Effector memory CD8-positive, alpha-beta T cell (primary cell): ENCODE measurements at places on chromosomes 4 and X.
A peak's percentile ranks its signal among the peaks of the same experiment; 100 is the strongest.

GRCh38 chr4:128862608-128863311, 53.3 kb downstream of the JADE1 start:
- H3K36me3 ChIP-seq, result peaks cover 48% of the 10 kb centered on the region
- peaks cover 29% of the 10 kb centered on the region for H3K4me1 ChIP-seq
- no peaks in the 10 kb centered on the region for H3K27me3 ChIP-seq

DNA sequence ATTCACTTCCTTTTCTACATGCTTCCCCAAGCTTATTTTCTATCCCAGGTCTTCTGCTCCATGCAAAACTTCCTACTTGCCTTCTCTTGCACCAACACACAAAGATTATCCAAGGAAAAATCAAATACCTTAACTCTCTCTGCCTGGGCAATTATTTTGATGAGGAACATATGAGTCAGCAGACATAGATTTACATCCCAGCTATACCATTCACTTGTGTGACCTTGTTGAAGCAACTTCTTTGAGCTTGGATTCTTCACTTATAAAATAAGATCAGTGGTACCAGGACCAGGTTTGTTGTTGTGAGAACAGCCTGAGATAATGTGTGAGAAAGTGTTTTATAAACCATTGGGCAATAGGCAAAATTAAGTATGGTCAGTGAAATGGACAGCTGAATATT, 39.1 kb upstream of the TMEM192 start:
- DNase-seq, result no peak
- no peaks in the 10 kb centered on the region for H3K4me1 ChIP-seq
- H3K36me3 ChIP-seq, result no peaks in the 10 kb centered on the region
- peaks cover 68% of the 10 kb centered on the region for H3K27me3 ChIP-seq
- H3K4me3 ChIP-seq, result no peak overlapping the region

GRCh38 chr4:188437535-188437934, 298.3 kb downstream of the TRIML1 start:
- no peaks in the 10 kb centered on the region for H3K36me3 ChIP-seq
- H3K4me1 ChIP-seq, result no peaks in the 10 kb centered on the region
- DNase-seq, result no peak
- no peak overlapping the region for H3K4me3 ChIP-seq
- H3K27me3 ChIP-seq, result no peaks in the 10 kb centered on the region

GRCh38 chr4:118941799-118942198, 53.1 kb downstream of the SYNPO2 start:
- no peaks in the 10 kb centered on the region for H3K36me3 ChIP-seq
- peaks cover 23% of the 10 kb centered on the region for H3K27me3 ChIP-seq
- no peak overlapping the region for H3K4me3 ChIP-seq
- H3K27ac ChIP-seq, result no peak overlapping the region
- no peak for DNase-seq
- H3K4me1 ChIP-seq, result no peaks in the 10 kb centered on the region

DNA sequence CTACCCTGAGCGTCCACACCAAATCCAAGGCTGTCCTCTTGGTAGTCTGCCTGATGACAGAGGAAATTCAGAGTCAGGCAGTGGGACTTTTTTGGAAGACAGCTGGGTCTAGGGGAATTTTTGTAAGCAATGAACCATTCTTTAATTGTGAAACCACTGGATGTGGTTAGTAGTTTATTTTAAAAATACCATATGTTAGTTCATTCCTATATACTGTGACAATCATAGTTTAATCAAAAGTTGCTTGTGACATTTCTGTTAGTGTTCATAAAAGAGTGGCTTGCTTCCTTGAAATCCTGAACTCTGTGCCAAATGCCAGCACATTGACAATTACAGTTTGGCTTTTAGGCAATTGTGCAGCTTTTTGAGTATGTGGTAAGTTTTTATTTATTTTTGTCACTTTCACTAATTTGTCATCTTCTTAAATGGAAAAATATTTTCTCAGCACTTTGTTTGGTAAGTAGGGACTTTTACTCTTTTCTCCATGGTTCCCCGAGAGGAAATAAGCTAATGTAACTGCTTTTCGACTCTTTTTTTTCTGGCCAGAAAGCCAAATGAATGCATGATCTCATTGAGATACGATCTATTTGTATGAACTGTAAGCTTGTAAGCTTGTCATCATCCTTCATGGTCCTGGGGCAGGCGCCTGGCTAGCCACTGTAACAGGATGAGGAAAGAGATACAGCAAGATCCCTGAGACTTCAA, 72.6 kb upstream of the SLC4A4 start:
- no peak overlapping the region for H3K4me3 ChIP-seq
- no peak for DNase-seq
- no peaks in the 10 kb centered on the region for H3K27me3 ChIP-seq
- peaks cover 10% of the 10 kb centered on the region for H3K4me1 ChIP-seq
- peaks cover 4% of the 10 kb centered on the region for H3K36me3 ChIP-seq

GRCh38 chr4:106762666-106763443, 273.3 kb downstream of the DKK2 start:
- no peaks in the 10 kb centered on the region for H3K4me1 ChIP-seq
- H3K27me3 ChIP-seq, result no peaks in the 10 kb centered on the region
- no peak overlapping the region for H3K27ac ChIP-seq
- DNase-seq, result no peak
- no peak overlapping the region for H3K4me3 ChIP-seq
- H3K36me3 ChIP-seq, result no peaks in the 10 kb centered on the region

- H3K36me3 ChIP-seq, result peaks cover 2% of the 10 kb centered on the region
- H3K27me3 ChIP-seq, result no peaks in the 10 kb centered on the region
- H3K4me3 ChIP-seq, result no peak overlapping the region
- H3K27ac ChIP-seq, result no peak overlapping the region
- H3K4me1 ChIP-seq, result peaks cover 14% of the 10 kb centered on the region
Observed at GRCh38 chr4:52619591-52619931, 39.5 kb downstream of the USP46 start.

DNA sequence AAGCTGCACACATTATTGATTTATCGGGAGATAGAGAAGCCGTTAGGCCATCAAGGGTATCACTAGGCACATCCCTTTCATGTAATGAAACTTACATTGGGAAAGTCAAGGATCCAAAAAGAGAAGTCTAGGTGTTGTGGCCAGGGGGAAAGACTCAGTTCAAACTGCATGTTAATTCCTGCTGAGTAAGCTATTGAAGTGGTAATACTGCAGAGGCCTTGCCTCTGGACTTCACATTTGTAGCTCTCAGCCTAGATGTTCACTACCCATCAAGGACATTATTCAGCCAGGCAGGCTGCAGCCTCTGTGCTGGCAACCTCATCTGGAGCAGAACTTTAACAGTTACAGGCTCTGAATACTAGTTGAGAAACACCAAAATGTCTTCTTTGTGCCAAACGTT, 2094.5 kb upstream of the AGA start:
- no peak overlapping the region for H3K27ac ChIP-seq
- no peak for DNase-seq
- no peaks in the 10 kb centered on the region for H3K36me3 ChIP-seq
- no peaks in the 10 kb centered on the region for H3K27me3 ChIP-seq
- no peak overlapping the region for H3K4me3 ChIP-seq

GRCh38 chrX:23797371-23798128, 14.6 kb downstream of the SAT1 start:
- no peak overlapping the region for H3K27ac ChIP-seq
- no peak overlapping the region for H3K4me3 ChIP-seq
- no peak for DNase-seq

- H3K36me3 ChIP-seq, result no peaks in the 10 kb centered on the region
- no peak overlapping the region for H3K4me3 ChIP-seq
Observed at GRCh38 chrX:68049466-68049865, 383.8 kb downstream of the OPHN1 start.

DNA sequence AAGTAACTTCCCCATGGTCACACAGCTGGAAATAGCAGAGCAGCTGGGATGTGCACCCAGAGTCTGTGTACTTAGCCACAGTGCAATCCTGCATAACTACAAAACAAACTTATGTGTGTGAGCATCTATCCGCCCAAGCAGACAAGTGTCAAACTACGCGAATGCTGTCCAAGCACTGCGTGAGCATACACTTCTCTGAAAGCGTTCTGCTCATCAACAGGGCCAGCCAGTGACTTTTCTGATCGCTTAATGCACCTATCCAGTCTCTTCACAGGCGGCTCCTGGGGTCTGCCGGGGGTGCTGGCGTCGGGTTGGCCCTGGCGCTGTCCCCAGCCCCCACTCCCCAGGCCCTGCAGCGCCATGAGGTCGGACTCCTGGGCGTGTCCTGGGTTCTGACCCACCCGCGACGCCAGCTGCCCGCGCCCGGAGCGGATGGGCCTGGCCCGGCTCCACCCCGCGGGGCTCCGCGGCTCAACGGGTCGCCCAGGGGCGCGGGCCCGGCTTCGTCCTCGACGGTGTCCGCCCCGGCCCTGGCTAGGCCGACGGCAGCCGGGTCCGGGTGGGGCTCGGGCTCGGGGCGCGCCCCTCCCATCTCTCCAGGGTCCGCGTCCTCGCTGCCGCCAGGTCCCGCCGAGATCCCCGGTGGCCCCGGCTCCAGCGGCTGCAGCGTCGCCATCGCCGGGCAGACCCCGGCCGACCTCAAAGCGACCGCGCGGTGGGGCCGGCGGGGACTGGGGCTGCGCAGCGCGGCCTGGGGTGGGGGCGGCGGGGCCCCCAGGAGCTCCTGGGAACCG, 1.3 kb upstream of the ZNF141 start:
- peak overlapping the region; percentile 96 for H3K4me3 ChIP-seq
- H3K4me1 ChIP-seq, result peaks cover 23% of the 10 kb centered on the region
- no peak for DNase-seq
- peak overlapping the region; percentile 96 for H3K27ac ChIP-seq
- no peaks in the 10 kb centered on the region for H3K27me3 ChIP-seq

DNA sequence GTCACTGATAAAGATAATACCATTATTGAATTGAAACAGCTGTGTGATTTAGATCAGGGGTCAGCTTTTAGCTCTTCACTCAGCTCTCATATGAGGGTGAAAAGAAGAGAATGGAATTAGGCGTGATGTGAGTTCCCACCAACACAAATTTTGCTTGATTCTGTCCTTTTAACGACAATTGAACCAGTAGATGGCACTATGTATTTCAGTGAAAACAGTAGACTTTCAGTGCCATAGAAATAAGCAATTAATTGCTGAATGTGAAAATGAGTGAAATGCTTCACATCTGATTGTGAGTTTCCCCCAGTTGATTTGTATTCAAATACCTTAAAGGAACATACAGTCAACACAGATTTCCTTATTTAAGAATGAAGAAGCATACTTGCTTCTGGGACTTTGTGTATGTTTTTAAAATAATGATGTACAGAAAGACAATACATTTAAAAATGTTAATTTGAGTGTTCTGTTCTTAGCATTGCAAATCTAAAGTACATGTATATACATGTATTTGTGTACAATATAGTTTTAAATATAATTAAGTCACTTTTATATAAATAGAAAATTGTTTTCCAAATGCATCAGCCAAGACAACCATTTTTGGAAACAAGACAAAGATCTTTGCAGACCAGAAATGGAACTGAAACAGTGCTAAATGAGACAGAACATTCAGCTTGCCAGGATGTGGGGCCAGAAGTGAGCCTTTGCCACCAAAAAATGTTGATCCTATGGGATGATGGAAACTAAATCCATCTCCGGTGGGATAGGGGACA, 178.8 kb downstream of the SNCA start:
- no peak for DNase-seq
- no peak overlapping the region for H3K27ac ChIP-seq
- no peaks in the 10 kb centered on the region for H3K36me3 ChIP-seq
- H3K4me3 ChIP-seq, result no peak overlapping the region
- peaks cover 5% of the 10 kb centered on the region for H3K27me3 ChIP-seq

DNA sequence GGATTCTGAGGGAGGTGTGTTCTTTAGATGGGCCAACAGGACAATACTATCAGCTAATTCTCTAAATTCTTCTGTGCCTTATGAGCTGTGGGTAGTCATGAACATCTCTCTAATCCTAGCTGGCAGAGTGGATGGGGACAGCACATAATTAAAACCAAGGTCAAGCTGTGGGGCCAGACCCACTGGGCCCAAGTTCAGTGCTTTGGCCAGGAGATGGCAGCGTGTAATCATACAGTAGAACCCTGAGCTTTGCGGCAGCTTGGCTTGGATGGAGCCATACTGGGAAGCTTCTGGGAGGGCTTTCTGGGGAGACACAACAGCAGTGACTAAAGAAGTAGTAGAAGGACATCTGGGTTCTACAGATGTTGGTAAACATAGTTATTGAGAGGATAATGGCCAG, 140.3 kb upstream of the CXCL13 start:
- no peaks in the 10 kb centered on the region for H3K4me1 ChIP-seq
- no peak overlapping the region for H3K4me3 ChIP-seq
- no peaks in the 10 kb centered on the region for H3K36me3 ChIP-seq
- no peak for DNase-seq
- H3K27me3 ChIP-seq, result peaks cover 19% of the 10 kb centered on the region
- no peak overlapping the region for H3K27ac ChIP-seq

DNA sequence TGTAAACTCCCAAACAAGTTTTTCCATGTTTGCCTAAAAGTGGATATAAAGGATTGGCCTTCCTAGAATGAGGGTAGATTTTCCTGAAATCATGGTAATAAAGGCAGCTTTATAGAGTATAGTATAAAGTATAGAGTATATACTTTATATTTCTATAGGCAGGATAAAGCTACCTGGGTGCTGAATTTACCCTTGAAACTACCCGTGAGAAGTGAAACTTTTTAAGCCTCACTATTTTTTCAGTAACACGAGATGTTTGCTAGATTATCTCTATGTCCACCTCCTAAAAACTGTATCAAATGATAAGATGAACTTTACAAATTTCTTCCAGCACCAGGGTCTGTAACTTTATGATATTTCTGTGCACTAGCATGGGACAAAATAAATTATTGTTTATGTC, 340.0 kb upstream of the GALNTL6 start:
- DNase-seq, result no peak
- no peak overlapping the region for H3K4me3 ChIP-seq
- H3K36me3 ChIP-seq, result no peaks in the 10 kb centered on the region
- H3K27ac ChIP-seq, result no peak overlapping the region
- H3K27me3 ChIP-seq, result no peaks in the 10 kb centered on the region

GRCh38 chrX:136839196-136839595, 41.3 kb downstream of the RBMX start:
- no peaks in the 10 kb centered on the region for H3K27me3 ChIP-seq
- no peak overlapping the region for H3K4me3 ChIP-seq
- no peaks in the 10 kb centered on the region for H3K4me1 ChIP-seq
- DNase-seq, result no peak
- no peak overlapping the region for H3K27ac ChIP-seq

DNA sequence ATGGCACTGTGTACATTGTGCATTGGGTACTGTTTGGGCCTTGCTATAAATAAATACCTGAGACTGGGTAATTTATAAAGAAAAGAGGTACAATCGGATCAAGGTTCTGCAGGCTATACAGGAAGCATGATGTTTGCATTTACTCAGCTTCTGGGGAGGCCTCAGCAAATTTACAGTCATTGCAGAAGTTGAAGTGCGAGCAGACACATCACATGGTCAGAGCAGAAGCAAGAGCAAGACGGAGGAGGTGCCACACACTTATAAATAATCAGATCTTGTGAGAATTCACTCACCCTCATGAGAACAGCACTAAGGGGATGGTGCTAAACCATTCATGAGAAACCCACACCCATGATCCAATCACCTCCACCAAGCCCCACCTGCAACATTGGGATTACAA, 505.0 kb downstream of the ARAP2 start:
- H3K27ac ChIP-seq, result no peak overlapping the region
- H3K27me3 ChIP-seq, result no peaks in the 10 kb centered on the region
- H3K36me3 ChIP-seq, result no peaks in the 10 kb centered on the region
- no peak for DNase-seq

- H3K4me3 ChIP-seq, result no peak overlapping the region
- no peaks in the 10 kb centered on the region for H3K27me3 ChIP-seq
- no peak overlapping the region for H3K27ac ChIP-seq
- H3K36me3 ChIP-seq, result no peaks in the 10 kb centered on the region
- no peak for DNase-seq
Observed at GRCh38 chrX:108186811-108187210, 95.2 kb downstream of the ATG4A start.

GRCh38 chr4:95830651-95831050, 9.2 kb upstream of the PDHA2 start:
- no peak overlapping the region for H3K4me3 ChIP-seq
- H3K4me1 ChIP-seq, result no peaks in the 10 kb centered on the region
- no peaks in the 10 kb centered on the region for H3K27me3 ChIP-seq
- H3K27ac ChIP-seq, result no peak overlapping the region
- H3K36me3 ChIP-seq, result no peaks in the 10 kb centered on the region
- DNase-seq, result no peak
